Stimulated activated CD8-positive, alpha-beta memory T cell treated with anti-CD3 and anti-CD28 coated beads, Interleukin-15, amount 100 ng/mL, for 24 hours (primary cell): ENCODE measurements at places on chromosomes 4 and X.

DNA sequence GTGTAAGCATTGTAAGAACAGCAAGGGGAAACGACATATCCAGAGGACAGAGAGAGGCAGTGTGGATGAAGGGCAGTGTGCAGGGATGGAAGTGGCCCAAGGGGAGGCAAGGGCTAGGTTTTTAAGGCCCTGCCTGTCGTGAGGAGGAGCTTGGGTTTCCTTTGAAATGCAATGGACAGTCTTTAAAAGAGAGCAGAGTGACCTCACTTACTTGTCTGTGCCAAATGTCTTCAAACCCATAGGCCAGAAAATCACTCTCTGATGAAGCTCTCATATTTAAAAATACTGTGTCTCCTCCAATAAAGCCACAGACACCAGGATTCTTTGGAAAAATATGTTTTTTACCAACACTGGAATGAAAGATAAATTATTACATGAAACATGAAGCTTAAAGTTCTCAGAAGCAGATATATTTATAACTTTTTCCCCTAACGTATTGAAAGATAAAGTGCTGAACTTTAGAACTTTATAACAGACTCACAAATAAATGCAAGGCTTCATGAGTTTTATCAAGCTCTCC is 19.2 kb upstream of the ATXN3L start:
- no peak for DNase-seq

GRCh38 chrX:71178908-71179307 is 34.3 kb downstream of the NLGN3 start:
- DNase-seq: no peak

DNA sequence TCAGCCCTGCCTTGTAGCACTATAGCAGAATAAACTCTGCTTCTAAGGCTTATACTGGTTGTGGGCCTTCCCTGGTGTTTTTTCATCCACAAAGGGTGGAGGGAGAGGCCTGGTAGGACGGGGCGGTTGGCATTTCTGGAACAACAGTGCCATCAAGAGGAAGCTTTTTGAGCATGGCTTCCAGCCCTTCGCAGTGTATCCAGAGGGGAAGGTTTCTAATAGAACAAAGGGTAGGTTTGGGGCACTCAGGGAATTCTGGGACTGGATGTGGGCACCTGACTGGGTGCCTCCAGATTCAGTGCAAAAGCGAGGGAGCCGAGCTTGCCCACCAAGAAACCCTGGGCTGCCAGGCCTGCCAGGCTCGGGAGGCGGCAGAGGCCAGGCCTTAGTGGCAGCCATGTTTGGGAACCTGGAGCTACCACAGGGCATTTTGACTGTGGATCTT is 229.6 kb upstream of the AGTR2 start:
- no peak for DNase-seq

DNA sequence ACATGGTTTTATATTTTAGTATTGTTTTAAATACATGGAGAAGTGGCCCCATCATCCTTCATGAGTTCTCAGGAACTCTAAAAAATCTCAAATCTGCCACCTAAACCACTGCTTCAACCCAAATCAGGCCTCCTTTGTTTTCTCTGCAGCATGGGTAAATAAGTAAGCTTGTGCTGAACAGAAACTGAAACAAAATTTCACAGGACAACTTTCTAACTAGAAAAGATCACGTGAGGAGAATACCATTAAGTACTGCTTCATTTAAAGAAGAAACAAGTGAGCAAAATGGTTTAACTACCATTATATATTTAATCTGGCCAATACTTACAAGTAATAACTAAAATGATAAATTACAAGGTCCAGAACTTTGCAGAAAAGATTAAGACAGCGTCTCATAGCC is 2.5 kb downstream of the ARAP2 start:
- no peak for DNase-seq

- no peak for DNase-seq
Observed at GRCh38 chrX:20378233-20378920, 111.7 kb upstream of the RPS6KA3 start.

DNA sequence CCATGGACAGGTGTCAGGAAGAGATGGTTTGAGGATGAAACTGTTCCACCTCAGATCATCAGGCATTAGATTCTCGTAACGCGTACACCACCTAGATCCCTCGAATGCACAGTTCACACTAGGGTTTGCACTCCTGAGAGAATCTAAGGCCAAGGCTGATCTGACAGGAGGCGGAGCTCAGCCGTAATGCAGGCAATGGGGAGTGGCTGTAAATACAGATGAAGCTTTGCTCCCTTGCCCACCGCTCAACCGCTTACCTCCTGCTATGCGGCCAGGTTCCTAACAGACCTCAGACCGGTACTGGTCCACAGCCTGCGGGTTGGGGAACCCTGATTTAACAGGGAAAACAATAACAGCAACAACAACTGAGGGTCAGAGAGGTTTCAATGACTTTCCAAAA is 2.0 kb upstream of the TEC start:
- DNase-seq: no peak

DNA sequence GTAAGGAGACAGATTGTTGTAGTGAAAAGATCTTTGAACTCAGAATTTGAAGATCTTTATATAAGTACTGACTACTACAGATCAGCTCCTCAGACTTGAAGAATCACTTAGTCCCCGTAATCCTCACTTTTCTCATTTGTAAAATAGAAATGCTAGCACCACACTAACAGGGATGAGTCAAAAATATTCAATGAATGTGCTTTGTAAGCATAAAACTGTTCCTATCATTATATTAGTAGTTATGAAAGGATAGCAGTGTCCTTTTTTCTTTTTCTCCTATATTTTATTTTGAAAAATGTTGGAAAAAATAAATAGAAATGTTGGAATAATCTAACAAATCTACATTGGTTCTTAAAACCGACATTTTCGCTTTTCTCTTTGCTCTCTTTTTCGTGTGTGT is 25.4 kb downstream of the NFKB1 start:
- DNase-seq: no peak

GRCh38 chr4:152598454-152598853 is 62.6 kb upstream of the FBXW7 start:
- DNase-seq: no peak

DNA sequence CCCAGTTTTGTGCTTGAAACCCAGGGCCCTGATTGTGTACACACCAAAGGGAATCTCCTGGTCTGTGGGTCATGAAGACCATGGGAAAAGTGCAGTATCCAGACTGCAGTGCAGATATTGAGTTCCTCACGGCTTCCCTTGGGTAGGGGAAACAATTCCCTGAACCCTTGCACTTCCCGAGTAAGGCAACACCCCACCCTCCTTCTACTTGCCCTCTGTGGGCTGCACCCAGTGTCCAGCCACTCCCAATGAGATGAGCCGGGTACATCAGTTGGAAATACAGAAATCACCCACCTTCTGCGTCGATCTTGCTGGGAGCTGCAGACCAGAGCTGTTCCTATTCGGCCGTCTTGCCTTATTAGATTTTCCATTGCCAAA is 134.2 kb downstream of the FNIP2 start:
- DNase-seq: no peak

- no peak for DNase-seq
Observed at GRCh38 chr4:127782025-127782274, 172 bp upstream of the HSPA4L start.

GRCh38 chr4:13816472-13816871 is 188.9 kb upstream of the BOD1L1 start:
- DNase-seq: no peak

DNA sequence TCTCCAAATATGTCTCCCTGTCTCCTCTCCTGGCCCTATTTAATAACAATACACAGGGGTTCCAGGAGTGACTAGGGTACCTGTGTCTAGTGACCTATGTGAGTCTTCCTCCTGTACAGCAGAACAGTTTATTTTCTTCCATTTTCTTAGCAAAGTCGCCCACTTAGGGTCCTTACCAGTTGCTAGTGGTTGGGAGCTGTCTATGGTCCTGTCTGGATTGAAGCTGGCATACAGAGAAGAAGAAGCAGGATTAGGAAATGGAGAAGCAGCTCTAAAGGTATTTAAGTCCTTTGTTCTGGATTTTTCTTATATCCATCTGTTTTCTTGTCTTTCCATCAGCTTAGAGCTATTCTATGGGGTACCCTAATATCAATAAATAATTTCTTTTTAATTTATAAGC is 587.1 kb upstream of the CPEB2 start:
- DNase-seq: no peak

GRCh38 chr4:16235209-16235608 is 8.9 kb upstream of the TAPT1 start:
- no peak for DNase-seq

DNA sequence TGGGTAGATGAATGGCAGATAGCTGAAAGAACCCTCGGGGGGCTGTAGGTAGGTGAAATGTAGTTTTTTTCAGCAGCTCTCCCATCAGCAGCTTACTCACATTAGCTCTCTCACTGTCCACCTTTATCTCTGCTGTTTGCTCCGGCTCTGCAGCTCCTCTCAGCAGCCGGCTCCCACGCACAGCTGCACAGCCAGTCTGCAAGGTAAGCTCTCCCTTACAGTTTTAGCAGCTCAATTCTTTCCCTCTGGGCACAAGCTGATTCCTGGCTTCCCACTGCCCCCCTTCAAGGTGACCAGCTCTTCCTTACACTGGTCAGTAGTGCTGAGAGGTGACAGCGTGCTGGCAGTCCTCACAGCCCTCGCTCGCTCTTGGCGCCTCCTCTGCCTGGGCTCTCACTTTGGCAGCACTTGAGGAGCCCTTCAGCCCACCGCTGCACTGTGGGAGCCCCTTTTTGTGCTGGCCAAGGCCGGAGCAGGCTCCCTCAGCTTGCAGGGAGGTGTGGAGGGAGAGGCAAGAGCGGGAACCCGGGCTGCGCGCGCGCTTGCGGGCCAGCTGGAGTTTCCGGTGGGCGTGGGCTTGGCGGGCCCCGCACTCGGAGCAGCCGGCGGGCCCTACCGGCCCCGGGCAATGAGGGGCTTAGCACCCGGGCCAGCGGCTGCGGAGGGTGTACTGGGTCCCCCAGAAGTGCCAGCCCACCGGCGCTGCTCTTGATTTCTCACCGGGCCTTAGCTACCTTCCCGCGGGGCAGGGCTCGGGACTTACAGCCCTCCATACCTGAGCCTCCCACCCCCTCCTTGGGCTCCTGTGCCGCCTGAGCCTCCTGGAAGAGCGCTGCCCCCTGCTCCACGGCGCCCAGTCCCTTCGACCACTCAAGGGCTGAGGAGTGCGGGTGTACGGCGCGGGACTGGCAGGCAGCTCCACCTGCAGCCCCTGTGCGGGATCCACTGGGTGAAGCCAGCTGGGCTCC is 393.6 kb downstream of the CENPC start:
- DNase-seq: no peak

DNA sequence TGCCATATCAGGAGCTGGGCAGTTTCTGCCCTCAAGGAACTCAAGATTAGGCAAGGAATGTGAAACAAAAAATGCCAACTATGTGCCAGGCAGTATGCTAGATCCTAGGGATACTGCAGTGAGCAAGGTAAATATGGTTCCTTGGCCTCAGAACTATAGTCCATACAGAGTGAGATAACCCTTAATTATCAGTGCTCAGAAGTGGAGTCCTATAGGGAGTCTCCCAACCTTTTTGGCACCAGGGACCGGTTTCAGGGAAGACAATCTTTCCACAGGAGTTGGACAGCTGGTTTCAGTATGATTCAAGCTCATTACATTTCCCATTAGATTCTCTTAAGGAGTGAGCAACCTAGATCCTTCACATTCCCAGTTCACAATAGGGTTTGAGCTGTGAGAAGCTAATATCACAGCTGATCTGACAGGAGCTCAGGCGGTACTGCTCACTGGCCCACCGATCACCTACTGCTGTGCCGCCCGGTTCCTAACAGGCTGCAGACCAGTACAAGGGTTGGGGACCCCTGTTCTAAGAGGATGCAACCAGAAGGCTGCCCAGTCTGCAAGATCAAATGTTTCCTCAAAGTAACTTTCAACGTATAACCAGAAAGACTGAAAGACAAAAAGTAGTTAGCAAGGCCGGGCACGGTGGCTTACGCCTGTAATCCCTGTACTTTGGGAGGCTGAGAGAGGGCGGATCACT is 1.7 kb upstream of the SRP72 start:
- no peak for DNase-seq

DNA sequence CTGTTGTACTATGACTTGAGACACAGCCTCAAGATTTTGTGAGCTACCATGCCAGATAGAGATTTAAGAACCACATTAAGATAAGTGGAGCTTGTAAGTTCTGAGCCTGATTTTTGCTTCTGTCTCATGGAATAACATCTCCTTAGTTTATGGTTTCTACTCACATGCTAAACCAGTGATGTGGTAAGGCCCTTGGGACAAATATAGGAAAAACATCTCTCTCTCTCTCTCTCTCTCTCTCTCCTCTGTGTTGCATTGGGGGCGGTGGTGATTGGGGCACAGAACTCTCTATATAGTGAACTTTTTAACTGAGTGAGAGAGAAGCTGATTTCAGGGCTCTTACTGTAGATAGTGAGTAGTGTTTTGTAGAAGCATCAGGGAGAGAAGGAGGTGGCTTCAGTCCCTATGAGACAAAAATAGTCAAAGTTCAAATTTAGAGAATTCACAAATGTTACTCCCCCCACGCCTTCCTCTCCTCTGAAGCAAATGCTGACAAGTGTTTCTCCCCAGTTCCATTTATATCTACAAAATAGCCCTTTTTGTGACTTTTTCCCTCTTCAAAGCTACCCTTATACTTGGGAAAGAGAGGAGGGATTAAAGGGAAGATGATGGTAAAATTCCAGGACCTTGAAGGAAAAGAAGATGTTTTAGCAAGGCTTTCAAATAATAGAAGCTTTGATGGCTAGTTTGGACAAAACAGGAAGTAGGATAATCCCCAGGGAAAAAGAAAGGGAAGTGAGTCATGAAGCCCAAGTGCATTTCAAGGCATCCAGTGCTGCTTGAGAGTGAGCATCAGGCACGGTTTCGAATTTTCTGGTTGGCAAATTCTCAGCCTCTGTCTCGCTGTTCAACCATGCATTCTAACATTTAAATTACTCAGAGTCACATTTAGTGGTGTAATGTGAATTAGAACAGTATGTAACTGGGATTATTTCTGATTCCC is 134.3 kb upstream of the AP1S2 start:
- DNase-seq: no peak

- no peak for DNase-seq
Observed at GRCh38 chr4:110586131-110586850, 36.6 kb downstream of the PITX2 start.

GRCh38 chr4:169042608-169043007 is 32.6 kb upstream of the CBR4 start:
- no peak for DNase-seq

- no peak for DNase-seq
Observed at GRCh38 chrX:18825375-18825774, 117.9 kb downstream of the PPEF1 start.

DNA sequence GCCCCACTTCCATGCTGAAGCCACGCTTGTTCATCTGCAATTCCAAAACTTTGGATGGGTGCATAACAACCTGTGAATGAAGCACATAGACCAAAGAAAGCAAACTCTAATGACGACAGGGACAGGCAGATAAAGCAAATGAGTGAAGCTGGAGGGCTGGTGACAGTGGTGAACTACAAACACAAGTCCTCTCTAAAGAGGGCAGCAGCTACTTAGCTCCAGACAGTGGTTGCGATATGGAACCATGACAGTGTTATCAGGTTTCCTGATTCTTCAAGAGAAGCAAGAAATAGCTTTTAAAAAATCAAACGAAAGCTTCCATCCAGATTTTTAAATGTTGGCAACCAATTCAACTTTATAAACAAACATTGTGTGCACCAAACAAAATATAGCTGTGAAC is 23.8 kb downstream of the NOX1 start:
- DNase-seq: no peak

GRCh38 chr4:100188829-100189228 is 1.4 kb downstream of the DDIT4L start:
- no peak for DNase-seq

GRCh38 chr4:125313989-125314667 is 627 bp upstream of the FAT4 start:
- no peak for DNase-seq
